Fibroblast of lung (primary cell): ENCODE measurements at places on chromosomes 6 and 20. TPM values are rescaled to one million over a fixed set of nuclear protein-coding genes. Genes with fewer than 3 reads are reported as not detected.

Gene BPIFB4
- total RNA-seq: not detected in 2 replicates

Gene TAP2
- 14.1 and 27.7 TPM in 2 replicates for total RNA-seq

Gene DDO
- 8.7 and 12.2 TPM in 2 replicates for total RNA-seq

Gene LAMA4
- 494 and 636 TPM in 2 replicates for total RNA-seq

Gene RGS19
- total RNA-seq: 9.1 and 11.6 TPM in 2 replicates
